ENCODE measurements at places on chromosomes 1 and 21.
A peak's percentile ranks its signal among the peaks of the same experiment; 100 is the strongest.

DNA sequence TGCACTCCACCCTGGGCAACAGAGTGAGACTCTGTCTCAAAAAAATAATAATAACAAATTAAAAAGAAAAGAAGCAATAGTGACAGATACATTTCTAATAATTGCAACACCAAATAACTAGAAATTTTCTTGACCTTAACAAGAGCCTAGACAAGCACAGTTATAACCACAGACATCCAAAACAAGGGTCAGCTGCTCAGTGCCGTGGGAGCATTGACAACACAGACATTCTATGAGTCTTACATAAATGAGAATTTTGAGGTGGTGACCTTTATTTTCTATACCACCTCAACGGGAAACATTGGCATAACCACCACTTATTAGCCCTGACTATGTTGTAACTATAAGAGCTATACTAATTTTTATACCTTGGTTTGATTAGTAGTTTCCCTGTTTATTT, 156.1 kb downstream of the NR5A2 start:
- DNase-seq, result no peak

GRCh38 chr1:77044133-77044849, 174.9 kb downstream of the PIGK start:
- DNase-seq, result no peak

DNA sequence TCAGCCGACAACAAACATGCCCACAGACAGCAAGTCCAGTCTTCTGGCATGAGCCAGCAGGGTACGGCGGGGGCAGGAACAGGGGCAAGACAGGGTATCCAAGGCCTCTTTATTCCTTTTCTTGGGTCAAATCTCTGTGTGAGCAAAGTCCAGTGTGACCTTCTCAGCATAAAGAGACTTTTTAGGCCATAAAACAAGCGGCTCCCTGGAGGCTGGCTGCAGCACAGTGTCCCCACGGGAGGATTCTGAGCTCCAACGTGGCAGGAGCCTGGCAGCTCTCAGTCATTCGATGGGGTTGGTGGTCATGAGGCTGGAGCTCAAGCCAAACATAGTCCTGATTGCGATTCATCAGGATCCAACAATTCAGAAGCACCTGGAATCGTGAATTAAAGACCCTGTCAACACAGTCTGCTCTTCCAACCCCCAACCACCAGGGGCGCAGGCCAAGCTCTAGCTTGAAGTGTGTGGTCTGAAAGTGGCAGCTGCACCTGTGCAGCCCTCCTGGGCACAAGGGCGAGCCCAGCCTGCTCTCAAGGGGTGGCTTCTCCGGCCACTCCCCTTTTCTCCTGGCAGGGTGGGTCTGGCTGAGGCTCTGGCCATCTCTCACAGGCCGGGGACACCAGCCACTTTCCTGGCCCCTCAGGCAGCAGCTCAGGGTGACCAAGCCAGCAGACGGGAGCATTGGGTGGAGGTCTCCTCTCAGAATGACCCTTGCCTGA, 62.1 kb downstream of the SLC66A1 start:
- DNase-seq, result no peak

GRCh38 chr1:152836870-152837269, 5.8 kb upstream of the LCE6A start:
- no peak for DNase-seq

DNA sequence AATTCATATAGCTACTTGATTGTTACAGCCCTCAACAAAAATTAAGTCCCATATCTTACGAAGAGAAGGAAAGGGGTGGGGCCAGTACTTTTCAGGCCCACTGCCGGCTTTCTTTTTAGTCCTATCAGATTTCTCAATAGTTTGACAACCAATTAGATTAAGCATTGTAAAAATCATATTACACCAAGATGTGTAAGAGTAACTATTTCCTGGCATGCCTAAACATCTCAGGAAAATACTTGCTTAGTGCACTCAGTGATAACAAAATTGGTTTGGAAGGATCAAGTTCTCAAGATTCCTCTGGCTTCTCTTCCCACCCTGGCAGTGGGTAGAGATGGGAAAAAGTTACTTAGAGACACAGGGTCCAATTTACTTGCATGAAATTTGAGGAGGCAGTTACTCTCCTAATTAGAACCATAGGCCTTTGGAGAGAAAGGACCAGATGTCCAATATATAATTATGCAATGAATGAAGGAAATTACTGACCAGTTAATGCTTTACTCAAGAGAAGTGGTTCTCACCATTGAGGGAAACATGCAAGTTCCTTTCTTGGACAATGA, 30.1 kb downstream of the STPG1 start:
- DNase-seq, result no peak

- DNase-seq, result no peak
These were observed 25.5 kb downstream of the PTGS2 start for GRCh38 chr1:186654741-186655140.

GRCh38 chr1:15757016-15757543, 1.5 kb upstream of the FBLIM1 start:
- DNase-seq, result no peak

GRCh38 chr21:39048064-39048463, 135.2 kb downstream of the PSMG1 start:
- no peak for DNase-seq

DNA sequence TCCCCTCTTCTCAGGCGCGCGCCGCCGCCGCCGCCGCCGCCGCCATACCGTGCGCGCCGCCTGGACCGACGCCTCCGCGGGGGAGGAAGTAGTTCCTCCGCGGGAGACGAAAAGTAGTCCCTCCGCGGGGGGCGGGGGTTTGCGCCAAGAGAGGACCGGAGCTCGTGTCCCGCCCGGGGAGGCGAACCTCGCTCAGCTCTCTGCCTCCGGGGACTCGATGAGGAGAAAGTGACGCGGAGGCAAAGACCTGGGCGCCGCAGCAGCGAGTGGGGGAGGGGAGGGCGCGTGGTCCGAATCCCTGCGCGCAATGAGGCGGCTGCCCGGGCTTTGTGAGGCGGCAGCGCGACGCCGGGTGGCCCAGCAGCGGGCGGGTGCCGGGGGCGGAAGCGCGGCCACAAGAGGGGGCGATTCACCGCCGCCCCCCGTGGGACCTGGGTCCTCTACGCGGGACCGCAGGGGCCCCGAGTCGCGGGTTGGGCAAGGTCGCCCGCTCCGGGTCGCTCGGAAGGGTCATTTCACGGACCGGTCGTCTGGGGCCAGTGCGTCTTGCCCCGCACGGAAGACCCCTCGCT, at the start of gene BRWD1:
Gene BRWD1, minus strand, starts transcription at position 62 of the 572 bp plus-strand sequence. CDS start 141 bp downstream, outside the sequence.
- peak; percentile 63 for DNase-seq

GRCh38 chr1:210332719-210333398, 4.2 kb downstream of the HHAT start:
- DNase-seq, result peak; percentile 12

- no peak for DNase-seq
These were observed 7.9 kb upstream of the EDN2 start for GRCh38 chr1:41492341-41492848.

DNA sequence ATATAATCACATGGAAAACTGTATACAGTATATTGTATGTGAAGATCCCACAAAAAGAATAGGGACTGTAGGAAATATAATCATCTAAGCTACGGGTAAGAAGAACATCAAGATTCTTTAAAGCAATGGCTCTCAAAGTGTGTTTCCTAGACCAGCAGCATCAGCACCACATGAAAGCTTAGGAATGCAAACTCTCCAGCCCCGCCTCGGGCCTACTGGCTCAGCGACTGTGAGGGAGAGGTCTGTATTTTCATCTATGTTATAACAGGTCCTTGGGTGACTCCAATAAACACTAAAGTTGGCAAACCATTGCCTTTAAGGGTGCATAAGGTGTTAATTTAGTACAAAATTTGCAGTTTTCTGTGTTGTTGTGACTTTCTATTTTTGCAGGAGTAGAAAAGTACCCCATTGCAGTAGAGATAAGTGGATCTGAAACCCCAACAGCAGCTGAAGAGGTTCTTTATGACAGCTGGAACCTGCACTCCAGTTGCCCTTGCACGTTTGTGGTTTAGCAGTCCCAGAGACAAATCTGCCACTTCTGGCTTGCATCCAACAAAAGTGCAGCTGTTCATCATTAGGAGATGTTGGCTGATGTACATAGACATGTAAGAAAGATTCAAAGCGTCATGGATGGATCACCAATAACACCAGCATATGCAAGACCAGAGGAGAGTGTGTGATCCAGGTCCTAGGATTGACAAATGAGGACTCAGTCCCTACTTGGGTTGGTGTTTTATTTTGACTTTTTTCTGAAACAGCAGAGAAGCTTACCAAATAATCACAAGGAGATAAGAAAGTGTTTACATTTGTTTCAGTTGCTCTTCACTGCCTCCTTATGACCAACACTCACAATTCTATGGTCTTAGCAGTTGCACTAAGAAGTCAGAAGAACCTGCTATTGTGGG, 15.9 kb upstream of the IFNAR1 start:
- DNase-seq, result peak; percentile 12

DNA sequence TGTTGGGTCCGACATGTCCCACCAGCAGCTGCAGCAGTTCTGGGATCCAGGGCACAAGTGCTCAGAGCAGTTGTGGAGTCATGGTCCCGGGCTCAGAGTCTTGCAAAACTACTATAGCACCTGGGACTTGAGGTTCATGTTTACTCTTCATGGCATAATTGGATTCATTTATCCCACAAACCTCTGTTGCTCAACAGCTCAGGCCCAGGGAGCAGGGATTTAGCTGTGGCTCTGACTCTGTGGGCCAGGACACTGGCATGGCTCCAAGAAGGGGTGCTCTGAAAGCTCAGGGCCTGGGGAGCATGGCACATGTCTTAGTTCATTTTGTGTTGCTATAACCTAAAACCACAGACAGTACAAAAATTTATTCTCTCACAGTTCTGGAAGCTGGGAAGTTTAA, 626.7 kb upstream of the ADGRL2 start:
- no peak for DNase-seq

DNA sequence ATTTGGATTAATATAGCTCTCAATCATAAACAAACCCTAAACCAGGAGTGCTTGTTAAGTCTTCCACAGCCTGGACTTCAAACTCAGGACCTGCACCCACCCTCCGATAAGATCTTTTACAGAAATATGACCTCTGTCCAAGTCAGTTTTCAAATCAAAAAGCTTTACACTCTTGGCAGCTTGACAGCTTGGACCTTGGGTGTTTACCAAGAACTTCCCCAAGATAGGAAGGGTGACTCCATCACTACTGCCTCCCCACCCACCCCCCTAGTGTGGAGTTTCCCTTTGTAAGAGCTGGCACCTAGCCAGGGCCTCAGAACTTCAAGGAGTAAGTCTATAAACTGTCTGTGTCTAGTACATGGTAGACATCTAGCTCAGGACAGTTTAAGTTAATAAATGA, 9.6 kb downstream of the BCAR3 start:
- DNase-seq, result no peak

- no peak for DNase-seq
These were observed 170.7 kb downstream of the DHRS3 start for GRCh38 chr1:12447307-12447706.

DNA sequence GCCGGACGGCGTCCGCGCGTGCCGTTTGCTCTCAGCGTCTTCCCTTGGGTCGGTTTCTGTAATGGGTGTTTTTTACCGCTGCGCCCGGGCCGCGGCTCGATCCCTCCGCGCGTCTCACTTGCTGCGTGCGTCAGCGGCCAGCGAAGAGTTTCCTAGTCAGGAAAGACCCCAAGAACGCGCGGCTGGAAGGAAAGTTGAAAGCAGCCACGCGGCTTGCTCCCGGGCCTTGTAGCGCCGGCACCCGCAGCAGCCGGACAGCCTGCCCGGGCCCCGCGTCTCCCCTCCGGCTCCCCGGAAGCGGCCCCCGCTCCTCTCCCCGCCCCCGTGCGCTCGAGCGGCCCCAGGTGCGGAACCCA, 159.8 kb downstream of the RUNX1 start:
- peak; percentile 33 for DNase-seq

DNA sequence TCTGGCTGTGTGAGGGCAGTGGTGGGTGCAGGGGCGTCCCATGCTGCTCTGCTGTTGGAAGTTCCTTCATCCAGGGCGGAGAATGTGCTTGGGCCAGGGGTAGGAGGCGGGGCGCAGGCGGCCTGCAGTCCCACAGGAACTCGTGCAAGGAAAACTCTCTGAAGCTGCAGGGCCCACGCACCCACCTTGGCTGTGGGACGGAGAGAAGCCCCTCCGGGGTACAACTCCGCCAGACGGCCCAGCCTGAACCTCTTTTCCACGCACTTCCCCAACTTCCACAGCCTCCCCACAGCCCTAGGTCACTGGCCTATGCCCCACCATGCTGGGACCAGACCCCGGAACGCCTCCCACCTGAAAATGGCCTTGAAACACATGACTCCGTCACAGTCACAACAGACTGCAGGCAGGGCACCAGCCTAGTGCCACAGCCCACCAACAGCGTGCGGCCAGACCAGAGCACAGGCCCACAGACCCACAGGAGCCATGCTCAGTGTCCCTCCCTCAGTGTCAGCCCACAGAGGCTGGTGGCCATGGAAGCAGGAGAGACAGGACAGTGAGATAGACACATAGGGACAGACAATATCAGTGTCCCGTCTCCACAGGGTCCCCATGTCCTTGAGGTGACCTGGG, 47.8 kb downstream of the WNT9A start:
- DNase-seq, result no peak

DNA sequence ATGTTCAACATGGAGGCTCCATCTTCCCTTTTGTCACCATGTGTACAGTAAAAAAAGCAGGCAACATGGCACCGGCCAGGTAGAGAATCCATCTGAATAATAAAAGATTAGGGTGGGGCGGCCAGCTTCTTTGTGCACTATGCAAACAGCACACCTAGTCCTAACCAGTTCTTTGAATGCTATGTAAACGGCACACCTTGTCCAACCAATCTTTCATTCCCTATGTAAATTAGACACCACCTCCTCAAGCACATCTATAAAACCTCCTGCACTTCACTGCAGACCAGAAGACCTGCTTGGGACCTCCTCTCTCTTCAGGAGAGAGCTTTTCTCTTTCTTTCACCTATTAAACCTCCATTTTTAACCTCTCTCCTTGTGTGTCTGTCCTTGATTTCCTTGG, 28.2 kb downstream of the TFB2M start:
- no peak for DNase-seq

- no peak for DNase-seq
These were observed 166.1 kb downstream of the HIVEP3 start for GRCh38 chr1:41752514-41753170.

GRCh38 chr1:95686217-95686616, 452.2 kb downstream of the RWDD3 start:
- DNase-seq, result no peak

Data from T follicular helper cell (primary cell).